Right ventricle myocardium inferior (tissue), 1 donor: ENCODE measurements at places on chromosomes 2 and 18.

- DNase-seq = no peak
These were observed 14.6 kb downstream of the CCNYL1 start for GRCh38 chr2:207725873-207726578.

GRCh38 chr2:157831573-157832315, 44.4 kb downstream of the ACVR1 start:
- DNase-seq = no peak

- DNase-seq = no peak
These were observed 1832.9 kb upstream of the LRRTM1 start for GRCh38 chr2:82137441-82137840.

GRCh38 chr2:15259356-15259756, 301.8 kb downstream of the NBAS start:
- no peak for DNase-seq

- DNase-seq = no peak
These were observed 7.0 kb upstream of the CLEC4F start for GRCh38 chr2:70827388-70827787.

DNA sequence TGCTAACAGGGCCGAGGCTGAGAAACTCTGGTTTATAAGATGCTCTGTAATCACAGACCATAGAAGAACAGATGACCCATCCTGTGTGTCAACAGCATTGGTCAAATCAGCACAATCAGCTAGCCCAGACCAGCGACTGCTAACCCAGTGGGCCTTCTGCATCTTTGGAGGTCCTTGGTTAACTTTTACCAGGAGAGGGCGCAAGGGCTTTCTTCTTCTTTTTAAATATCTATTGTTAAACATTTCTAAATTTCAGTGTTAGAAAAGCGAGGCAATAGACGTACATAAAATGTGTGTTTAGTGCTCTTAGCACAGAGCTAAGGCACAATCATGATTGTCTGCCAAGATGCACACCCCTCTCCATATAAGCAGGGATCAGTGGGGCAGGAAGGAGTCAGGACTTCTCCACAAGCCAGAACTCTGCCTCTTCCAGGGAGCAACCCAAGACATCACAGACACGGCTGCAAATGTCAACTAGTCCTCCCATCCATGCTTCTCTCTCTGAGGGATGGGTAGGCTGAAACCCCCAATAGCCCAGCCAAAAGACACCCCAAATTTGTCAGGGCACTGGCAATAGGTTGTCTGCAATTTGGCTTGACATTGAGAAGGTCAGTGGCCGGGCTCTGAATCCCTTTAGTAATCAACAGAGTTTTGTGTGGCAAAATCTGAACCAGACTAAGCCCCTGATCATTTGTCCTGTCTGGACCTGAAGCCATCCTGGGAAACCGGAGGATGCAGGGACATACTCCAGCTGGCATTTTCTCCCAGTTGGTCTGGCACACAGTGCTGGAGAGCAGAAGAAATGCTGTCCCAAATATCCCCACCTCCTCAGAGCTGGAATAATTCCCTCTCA, 188.2 kb downstream of the BCL2 start:
- DNase-seq = no peak

GRCh38 chr2:73939419-73939818, 12.7 kb downstream of the DGUOK start:
- DNase-seq = no peak

DNA sequence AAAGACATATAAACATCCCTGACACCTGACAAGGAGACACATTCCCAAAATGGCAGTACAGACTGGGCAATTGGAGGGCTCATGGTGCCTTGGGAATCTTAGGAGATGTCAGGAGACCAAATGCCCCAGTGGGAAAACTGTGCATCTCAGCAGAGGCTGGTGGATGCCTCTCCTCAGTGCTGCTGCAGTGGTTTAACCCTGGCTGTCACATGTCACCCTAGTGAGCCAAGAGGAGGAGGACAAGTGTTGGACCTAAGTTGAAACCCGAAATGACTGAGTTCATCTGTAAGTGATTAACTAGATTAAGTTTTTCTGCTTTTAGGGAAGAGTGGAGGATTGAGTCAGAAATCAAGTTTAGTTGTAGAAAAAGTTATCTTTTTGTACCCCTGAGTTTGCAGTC, 5.2 kb upstream of the NAGK start:
- no peak for DNase-seq

DNA sequence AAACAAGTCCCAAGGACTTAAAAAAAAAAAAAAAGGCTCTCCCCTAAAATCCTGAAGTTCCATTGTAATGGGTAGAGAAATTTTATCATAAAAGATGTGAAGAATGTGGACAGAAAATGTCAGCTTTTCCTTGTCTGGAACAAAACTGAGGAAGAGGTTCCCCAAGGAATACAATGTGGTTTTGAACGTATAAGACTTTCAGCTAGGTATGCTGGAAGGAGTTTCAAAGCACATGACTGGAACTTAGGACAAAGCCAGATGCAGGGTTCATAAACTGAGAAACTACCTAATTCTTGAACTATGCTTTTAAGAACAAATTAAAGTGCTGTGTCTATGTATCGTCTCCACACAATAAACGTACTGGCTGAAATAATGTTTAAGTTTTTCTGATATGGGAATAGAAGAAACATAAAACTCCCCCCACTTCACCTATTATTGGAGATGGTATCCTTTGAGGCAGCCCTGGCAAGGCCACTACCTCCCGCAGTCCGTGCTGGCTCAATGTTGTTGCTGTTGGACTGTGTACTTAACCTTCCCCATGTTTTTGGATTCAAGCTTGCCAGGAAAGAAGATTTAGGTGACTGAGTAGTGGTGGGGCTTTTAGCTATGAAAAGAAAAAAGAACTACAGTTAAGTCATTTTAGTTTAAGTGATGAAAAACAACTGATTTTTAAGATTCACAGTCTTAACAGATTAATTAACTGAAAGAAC, 84.2 kb upstream of the DNER start:
- no peak for DNase-seq

DNA sequence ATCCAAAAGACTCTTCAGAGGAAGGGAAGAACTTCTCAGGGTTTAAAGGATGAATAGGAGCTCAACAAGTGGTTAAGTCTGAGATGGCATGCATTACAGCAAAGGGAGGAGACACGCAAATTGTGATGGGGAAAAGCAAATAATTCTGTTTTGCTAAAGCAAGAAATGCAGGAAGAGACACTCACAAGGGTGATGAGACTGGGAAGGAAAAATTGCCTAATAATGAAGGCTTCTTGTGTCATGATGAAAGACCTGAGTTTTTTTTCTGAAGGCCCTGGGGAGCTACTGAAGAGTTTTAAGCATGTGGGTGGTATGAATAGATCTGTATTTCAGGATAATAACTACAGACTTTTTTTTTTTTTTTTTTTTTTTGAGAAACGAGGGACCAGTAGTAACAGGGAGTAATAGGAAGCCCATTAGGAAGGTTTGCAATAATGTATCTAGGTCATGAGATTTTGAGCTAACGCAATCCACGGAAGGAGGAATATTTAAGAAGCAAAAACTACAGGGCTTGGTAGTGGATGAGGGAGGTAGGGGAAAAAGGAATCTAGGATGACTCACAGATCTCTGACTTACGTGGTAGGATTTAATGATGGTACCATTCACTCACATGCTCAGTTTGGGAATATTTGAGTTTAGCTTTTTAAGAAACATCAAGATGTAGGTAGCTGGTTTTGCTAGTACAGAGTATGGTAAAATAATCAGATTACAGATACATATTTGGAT, 16.0 kb upstream of the SERPINB3 start:
- no peak for DNase-seq

DNA sequence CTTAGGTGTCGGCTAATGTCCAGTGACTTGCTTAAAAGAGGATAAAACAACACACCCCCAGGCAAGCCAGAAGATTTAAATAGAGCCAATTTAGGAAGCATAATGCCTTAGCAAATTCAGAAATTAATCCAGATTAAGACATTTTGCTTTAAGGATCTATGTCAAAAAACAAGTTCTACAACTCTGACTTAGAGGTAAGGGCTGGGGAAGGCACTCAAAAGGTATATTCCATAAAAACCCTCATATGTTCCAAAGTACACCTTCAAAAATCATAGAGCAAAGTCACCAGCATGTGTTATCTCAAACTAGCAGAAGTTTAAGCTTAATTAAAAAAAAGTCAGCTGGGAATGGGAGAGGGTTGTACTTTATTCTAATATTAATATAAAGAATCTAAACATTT, 206.4 kb downstream of the NOL4 start:
- no peak for DNase-seq

- no peak for DNase-seq
These were observed 49.5 kb downstream of the ACTR2 start for GRCh38 chr2:65277118-65277517.

GRCh38 chr2:20213651-20214565, 11.0 kb downstream of the SDC1 start:
- no peak for DNase-seq

GRCh38 chr2:71068218-71069035, at the start of gene NAGK:
Gene NAGK (plus strand): TSS chr2:71068648. CDS start chr2:71068684, 36 bp downstream.
- DNase-seq = peak; percentile 99

GRCh38 chr2:207663870-207664545, 38.8 kb upstream of the METTL21A start:
- no peak for DNase-seq

DNA sequence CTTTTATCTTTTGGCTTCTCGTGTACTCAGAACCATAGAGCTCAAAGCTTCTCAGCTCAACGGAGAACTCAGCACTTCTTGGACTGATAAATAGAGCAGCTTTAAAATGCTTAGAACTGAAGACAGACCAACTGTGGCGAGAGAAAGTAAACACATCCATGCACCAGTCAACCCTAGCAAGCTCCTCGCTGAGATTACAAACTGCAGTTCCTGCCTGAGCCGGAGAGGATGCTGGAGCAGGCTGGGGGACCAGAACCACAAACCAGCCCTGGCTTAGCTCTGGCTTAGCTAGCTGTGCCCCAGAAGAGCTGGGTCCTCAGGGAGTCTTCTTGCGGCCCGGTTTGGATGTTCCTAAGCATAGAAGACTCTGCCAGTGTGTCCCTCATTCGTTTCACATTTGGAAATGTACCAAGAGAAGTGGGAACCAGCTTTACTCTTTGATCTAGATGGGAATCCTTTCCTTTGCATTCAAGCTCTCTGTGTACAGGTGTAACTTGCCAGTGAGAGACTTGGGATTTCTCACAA, 5.6 kb downstream of the PAX8 start:
- DNase-seq = no peak

GRCh38 chr2:136106505-136106904, 11.4 kb downstream of the CXCR4 start:
- no peak for DNase-seq

DNA sequence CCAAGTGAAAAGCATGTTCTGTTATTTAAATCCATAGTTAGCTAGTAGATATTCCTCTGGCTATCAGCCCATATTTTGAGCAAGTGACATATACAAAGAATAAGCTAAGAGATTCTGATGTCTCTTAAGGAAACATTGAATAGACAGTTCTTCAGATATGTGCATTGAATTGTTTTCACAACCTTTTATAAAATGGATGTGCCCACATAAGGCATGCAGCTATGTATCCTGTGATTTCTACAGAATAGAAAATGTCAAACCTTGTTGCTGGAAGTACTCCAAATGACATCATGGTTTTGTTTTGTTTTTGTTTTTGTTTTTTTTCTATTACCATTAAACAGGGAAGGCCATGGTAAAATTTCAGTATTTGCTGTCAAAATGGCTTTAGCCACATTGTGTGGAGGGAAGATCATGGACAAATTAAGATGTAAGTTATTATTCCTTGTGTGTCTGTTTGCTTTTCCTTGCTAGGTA, 95.8 kb downstream of the DTNA start:
- no peak for DNase-seq

DNA sequence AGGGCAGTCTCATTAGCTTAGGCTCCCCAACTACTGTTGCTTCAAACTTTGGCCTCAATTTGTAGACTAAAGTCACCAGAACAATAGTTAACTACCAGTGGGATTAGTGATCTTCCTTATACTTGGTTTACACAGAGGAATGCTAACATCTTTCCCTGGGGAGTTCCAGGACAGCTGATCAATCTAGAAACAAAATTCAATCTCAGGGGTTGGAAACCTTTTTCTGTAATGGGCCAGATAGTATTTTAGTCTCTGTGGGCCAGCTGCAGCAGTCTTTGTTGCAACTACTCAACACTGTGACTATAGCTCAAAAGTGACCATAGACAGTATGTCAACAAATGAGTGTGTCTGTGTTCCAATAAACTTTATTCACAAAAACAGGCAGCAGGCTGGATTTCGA, 85.7 kb downstream of the METTL8 start:
- no peak for DNase-seq

DNA sequence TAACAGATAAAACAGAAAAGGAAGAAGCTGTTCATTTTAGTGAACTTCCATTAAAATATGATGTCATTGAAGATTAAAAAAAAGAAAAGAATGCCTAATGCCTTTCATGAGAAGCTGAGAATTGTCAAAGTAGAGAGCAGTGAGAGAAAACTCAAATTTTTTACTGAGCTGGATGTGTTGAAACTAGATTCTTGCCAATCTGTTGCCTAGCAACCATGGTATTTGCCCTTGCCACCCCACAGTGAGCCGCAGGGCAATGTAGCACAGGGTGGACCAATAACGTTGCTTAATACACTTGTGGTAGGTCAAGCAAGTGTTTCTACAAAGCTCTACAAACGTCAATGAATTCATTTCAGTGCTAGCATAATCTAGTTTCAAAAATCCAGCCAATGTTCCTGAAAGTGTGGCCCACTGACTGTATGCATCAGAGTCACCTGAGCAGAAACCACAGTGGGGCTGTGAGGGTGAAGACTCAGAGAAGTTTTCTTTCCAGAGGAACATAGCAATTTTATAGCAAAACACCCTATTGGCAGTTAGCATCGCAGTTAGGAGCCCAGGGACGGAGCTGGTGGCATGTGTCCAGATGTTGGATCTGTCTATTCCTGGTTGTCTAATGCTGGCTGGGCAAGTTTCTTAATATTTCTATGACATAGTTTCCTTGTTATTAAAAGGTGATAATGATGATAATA, 132.2 kb downstream of the DOCK10 start:
- peak; percentile 69 for DNase-seq

GRCh38 chr2:61157371-61158003, 4.5 kb upstream of the C2orf74 start:
- no peak for DNase-seq

DNA sequence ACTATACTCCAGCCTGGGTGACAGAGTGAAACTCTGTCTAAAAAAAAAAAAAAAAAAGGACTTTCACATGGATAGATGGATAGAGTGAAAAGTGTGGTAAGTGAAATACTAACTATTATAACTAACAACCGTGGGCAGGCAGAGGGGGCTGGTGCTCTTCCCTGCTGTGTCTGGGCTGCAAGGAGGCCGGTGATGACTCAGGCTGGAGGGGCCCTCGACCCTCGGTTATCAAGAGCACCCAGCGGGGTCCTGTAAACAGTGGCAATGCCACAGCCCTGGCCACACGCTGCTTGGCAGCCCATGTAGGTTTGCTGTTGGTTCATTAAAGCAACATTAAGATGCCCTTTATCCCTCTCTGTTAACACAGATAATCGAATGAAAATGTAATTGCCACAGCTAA, 184.8 kb upstream of the RAB12 start:
- no peak for DNase-seq

GRCh38 chr18:61496374-61496773, 163.1 kb downstream of the CDH20 start:
- DNase-seq = no peak

DNA sequence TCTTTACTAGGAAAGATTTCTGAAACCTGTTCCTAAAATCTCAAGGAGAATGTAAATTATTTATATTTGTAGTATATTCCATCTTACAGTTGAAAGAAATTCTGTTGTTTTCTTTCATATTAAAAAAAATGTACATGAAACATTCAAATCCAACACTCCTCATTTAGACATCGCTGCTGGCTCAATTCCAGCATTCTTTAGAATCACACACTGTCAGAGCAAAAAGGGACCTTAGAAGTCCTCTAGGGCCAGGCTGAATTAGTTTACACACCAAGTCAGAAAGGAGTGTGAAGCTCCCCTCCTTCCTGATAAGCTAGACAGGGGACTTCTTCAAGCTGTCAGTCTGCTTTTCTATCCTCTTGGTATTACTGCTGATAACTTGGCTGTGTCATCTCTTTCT, 158.6 kb upstream of the LTBP1 start:
- no peak for DNase-seq
